ENCODE measurements at places on chromosomes 13 and 19.

GRCh38 chr19:1554968-1555367 lies 13.2 kb downstream of the MEX3D start:
- DNase-seq = no peak

DNA sequence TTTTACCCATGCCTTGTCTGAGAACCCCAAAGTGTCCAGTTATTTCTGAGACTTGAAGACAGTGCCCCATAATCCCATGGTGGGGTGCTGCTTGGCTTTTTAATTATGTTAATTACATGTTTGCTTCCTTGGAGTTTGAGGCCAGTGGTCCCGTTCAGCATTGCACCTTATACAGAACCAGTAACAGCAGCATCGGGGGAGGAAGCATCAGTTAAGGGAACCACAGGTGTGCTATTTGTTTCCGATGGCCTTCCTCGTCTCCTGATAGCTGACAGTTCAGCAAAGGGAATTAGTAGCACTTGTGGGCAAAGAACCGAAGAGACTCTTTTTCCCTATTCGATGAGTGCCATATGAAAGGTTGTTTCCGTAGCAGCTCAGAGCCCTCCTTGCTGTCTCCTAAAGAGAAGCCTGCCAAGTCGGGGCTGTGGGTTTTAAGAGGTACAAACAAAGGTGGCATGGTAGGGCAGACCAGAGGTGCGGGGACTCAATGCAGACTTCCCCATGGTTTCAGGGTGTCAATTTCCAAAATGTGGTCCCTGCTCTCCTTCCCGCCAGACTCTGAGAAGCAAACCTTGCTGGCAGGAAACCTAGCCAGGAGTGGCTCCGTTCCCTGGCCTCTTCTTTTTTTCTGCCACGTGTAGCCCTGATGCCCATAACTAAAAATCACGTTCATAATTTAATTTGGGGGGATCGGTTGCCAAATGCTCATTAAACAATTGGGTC lies 225.2 kb upstream of the TSHZ3 start:
- no peak for DNase-seq

GRCh38 chr13:88085036-88085435 lies 413.9 kb downstream of the SLITRK5 start:
- no peak for DNase-seq

GRCh38 chr13:105338006-105338405 lies 1197.5 kb downstream of the EFNB2 start:
- no peak for DNase-seq

GRCh38 chr19:10864538-10864899 lies 6.8 kb upstream of the CARM1 start:
- peak; percentile 86 for DNase-seq

DNA sequence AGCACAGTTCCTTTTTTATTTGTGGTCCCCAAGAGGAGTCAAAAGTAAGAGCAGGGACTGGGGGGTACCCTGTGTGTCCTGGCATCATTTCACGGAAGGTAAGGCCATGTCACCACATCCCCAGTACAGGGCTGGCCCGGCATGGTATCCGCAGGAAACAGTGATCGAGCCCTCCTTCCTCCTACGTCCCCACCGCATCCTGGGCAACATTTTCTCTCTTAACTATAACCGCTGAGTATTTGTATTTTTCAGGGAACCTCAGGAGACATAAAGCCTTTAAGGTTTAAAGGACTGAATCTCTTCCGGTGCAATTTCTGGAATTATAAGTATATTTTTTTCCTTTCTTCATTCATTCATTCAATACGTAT lies 13.6 kb upstream of the LATS2 start:
- no peak for DNase-seq

- no peak for DNase-seq
Measured at GRCh38 chr13:23806874-23807526, 82.2 kb downstream of the MIPEP start.

GRCh38 chr13:87827479-87827878 lies 156.3 kb downstream of the SLITRK5 start:
- DNase-seq = no peak

- DNase-seq = no peak
Measured at GRCh38 chr19:22422211-22422610, at the start of gene ZNF98. ZNF98 (minus strand) TSS chr19:22422346; CDS start chr19:22422224, 122 bp downstream.

GRCh38 chr13:29496241-29496712 lies 99.2 kb downstream of the SLC7A1 start:
- DNase-seq = no peak

DNA sequence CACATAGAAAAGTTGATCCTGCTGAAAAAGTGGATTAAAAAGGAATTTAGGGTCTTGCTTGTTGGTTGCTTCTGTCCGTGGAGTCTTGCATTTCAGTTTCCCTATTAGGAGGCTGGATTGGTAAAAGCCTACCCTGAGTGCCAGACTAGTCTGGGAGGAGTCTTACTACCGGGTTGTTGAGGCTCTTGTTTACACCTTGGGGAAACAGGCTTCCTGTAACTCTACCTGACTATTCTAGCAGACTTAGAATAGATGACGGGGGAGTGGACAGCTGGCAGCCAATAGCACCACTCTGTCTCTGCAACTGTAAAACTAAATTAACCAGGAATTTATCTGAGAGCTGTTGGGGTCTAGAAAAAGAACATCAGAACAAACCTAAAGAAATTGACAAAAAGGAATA lies 11.3 kb upstream of the MPHOSPH8 start:
- DNase-seq = no peak

- no peak for DNase-seq
Measured at GRCh38 chr19:27966390-27966816, 1246.5 kb downstream of the UQCRFS1 start.

DNA sequence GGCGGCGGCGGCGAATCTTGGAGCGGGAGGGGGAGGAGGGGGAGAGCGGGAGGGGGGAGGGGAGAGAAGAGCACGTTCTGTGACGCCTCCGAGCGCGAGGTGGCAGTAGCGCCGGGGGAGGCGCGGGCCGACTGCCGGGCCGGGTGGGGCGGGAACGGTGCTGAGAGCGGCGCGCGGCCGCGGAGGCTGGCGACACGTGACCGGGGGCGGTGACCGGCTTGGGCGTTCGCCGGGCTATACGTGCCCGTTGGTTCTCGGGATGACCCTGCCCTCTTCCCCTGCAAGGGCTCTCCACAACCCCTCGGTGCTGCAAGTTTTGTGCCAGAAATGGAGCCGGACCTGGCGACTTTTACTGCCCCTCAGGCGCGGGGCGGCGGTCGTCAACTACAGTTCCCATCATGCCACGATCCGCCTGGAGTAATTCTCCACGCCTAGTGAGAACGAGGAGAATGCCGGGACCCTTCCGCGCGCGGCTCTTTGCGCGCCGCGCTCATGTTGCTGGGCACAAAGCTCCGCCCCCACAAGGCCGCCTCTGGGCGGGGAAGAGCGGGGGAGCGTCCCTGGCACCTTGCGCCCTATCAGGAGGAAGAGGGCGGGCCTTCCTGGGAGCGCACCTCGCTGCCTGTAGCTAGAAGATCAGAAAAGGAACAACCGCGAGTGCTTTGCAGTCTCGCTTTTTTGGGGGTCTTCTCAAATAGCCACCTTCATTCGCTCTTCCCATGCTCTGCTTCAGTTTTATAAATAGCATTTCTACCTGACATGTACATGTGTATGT lies at the start of gene KPNA3:
KPNA3 (minus strand) TSS at position 133 of the 775 bp plus-strand sequence. CDS start 176 bp downstream, outside the sequence.
- peak; percentile 94 for DNase-seq

DNA sequence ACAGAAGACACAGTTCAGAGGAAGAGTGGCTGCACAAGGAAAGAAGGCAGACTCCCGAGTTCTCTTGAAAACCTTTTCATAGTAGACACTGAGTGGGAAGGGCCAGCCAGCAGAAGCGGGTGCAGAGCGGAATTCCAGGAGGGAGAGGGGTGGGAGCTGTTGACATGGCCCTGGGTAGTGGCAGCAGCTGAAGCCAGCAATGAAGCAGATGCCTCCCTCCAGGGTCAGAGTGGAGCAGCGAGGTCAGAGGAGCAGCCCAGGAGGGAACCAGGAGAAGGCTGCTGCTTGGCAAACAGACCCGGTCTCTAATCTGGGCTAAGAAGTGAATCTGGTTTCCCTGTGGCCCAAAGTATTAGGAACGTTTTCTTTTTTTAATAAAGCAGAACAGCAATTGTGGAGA lies 73.9 kb upstream of the SPATA13 start:
- no peak for DNase-seq

GRCh38 chr13:28743020-28743419 lies 24.2 kb upstream of the SLC46A3 start:
- no peak for DNase-seq

DNA sequence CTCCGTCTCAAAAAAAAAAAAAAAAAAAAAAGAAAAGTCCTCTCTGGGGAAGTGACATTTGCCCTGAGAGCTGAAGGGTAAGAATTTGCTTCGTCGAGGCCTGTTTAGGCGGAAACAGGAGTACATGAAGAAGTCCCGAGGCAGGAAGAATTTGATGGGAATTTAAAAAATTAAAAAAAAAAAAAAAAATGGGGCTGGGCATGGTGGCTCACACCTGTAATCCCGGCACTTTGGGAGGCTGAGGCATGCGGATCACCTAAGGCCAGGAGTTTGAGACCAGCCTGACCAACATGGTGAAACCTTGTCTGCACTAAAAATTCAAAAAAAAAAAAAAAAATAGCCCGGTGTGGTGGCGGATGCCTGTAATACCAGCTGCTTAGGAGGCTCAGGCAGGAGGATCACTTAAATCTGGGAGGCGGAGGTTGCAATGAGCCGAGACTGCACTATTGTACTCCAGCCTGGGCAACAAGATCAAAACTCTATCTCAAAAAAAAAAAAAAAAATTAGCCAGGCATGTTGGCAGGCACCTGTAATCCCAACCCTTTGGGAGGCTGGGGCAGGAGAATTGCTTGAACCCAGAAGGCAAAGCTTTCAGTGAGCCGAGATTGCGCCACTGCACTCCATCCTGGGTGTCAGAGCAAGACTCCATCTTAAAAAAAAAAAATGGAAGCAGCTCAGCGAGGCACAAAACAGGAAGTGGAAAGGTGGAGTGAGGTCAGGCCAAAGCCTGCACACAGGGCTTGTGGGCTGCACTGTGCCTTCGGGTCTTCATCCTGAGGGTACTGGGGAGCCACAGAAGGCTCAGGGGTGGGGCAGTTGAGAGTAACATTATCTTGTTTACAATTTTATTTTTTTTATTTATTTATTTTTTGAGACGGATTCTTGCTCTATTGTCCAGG lies 4.9 kb downstream of the BAX start:
- DNase-seq = no peak

DNA sequence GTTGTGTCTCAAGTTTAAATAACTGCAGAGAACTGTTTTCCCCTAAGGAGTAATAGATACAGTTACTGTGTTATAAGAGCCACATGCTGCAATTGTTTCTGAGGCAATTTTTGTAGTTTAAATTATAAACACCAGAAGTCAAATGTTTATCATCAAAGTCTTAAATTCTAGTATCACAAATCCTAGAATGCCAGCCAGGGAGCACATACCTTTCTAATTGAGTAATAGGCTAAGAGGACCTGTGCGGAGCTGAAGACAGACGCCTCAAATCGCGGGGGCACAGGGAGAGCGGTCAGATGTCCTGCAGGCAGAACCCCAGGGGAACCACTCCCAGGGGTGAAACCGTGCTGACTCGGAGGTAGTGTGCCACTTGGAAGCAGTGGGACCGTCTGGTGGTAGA lies 65.2 kb upstream of the TNFRSF19 start:
- no peak for DNase-seq

DNA sequence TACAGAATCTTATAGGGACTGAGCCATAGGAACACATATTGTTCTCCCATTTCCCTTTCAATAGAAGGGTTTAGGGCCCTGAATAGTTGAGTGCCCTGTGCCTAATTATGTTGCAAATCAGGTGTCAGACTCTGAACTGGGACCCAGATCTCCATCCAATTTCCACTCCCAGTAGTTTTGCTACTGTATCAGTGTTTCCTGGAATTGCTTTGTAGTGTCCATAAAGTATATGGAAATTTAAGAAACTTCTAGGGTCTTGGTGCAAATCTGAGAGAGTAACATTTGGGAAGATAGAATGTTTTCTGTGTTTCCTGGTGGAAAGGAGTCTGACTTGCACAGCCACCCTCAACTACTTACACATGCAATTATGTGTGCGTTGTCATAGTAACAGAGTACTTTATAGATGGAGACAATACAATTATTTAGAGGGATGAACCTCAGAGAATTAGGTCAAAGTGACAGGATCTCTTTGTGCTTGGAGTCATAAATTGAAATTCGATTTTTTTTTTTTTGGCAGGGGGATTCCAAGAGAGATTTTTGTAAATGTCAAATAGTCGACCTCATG lies 646 bp upstream of the SLC10A2 start:
- DNase-seq = no peak

GRCh38 chr13:21573920-21574712 lies 29.9 kb downstream of the MICU2 start:
- DNase-seq = no peak

GRCh38 chr13:64808704-64809103 lies 2421.4 kb downstream of the PCDH9 start:
- DNase-seq = no peak

GRCh38 chr19:33752018-33752800 lies 44.5 kb upstream of the KCTD15 start:
- peak; percentile 71 for DNase-seq

- no peak for DNase-seq
Measured at GRCh38 chr13:45621950-45622349, 6.4 kb upstream of the ERICH6B start.

- no peak for DNase-seq
Measured at GRCh38 chr13:102751886-102752285, 21.7 kb downstream of the TEX30 start.

- DNase-seq = peak; percentile 74
Measured at GRCh38 chr13:94548821-94549231, 47.1 kb downstream of the TGDS start.

DNA sequence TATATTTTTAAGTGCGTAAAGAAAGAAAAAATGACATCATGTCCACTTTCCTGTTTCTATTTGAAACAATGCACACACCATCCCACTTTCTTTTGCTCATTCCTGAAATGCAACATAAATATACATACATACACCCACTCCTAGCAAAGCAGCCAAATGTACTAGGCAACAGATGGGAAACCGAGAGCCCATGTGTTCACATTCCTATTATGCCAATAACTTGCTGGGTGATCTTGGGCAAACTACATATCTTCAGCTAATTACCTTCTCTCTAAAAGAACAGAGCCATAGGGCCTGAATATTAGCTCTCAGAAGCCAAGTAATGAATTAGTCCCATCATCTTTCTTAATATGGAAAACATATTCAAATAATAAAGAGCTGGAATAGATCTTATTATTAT lies 610.6 kb upstream of the ATXN8OS start:
- no peak for DNase-seq

GRCh38 chr19:47839913-47840312 lies 18.2 kb downstream of the CRX start:
- peak; percentile 67 for DNase-seq

DNA sequence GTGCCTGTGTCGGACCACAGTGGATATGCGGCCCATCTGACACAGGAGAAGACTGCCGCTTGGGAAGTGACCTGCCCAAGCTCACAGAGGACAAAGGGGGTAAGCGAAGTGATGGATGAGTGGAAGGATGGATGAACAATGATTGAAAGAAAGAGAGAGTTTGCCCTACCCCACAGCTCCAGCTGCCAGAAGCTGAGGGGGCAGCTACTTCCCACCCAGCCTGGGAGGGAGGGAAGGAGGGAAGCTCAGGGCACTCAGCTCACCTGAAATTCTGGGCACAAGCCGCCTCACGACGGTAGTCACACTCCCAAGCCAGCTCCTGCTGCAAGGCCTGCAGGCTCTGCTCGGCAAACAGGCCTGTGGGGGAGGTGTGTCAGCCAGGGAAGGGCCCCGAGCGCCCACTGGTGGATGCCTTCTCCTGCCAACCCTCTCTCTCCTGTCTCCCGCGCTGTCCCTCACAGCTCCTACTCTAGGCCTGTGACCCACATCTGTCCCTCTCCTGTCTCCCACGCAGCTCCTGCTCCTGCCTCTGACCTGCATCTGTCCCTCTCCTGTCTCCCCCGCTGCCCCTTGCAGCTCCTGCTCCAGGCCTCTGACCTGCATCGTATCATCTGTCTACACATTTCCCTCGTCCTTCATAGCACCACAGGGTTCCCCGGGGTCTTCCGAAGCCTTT lies 12.0 kb upstream of the NUMBL start:
- peak; percentile 89 for DNase-seq

GRCh38 chr13:42807241-42807640 lies 25.9 kb downstream of the FAM216B start:
- DNase-seq = no peak

All from D341Med (cell line).